Activated CD4-positive, alpha-beta T cell treated with anti-CD3 and anti-CD28 coated beads for 1 hour (primary cell): ENCODE measurements at places on chromosomes 3 and 15.

DNA sequence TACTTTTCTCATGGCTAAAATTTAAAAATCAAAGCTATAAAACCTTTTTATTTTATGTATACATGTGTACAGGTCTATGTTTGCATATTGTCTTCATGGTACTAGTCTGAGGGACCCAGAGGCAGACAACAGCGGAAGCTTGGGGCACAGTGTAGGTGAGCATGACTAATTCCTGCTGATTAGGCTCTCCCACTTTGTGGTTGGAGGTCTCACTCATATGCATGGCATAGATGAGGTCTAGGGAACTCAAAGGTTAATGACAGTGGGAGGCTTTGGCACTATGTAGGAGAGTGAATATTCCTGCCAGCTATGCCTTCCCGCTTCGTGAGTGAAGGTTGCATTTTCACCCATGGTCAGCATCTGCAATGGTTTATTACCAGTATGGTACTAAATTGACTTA, 47.5 kb upstream of the AADACL2 start:
- DNase-seq = no peak

DNA sequence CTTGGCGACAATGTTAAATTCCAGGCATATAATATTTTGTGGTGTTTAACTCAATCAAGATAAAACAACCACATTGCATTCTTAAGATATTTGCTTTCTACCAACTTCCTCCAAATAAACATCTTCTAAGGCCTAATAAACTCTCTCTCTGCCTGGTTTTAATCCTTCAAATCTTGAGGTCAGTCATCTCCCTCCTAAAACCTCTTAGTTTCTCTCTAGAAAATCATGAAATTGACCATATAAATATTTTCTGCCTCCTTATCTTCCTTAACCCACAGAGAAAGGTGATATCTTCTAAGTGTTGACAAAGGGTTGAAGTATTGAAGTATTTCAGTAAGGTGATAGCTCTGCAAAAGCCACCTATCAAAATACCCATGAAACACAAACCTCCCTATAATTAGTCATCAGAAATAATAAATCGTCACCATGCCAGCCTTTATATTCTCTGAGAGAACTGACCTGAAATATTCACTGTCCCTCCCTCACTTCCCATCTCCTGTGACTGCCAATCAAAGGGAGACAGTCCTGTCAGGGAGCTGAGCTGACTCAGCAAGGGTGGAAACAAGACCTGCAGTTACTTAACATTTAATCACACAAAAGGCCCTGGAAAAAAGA, 1261.1 kb downstream of the ROBO1 start:
- no peak for DNase-seq

- DNase-seq = no peak
Measured at GRCh38 chr3:109927726-109928125, 590.4 kb upstream of the DPPA4 start.

- no peak for DNase-seq
Measured at GRCh38 chr15:42038401-42038800, 17.6 kb upstream of the PLA2G4E start.

GRCh38 chr3:41199866-41200668, 762 bp downstream of the CTNNB1 start:
- peak; percentile 15 for DNase-seq

DNA sequence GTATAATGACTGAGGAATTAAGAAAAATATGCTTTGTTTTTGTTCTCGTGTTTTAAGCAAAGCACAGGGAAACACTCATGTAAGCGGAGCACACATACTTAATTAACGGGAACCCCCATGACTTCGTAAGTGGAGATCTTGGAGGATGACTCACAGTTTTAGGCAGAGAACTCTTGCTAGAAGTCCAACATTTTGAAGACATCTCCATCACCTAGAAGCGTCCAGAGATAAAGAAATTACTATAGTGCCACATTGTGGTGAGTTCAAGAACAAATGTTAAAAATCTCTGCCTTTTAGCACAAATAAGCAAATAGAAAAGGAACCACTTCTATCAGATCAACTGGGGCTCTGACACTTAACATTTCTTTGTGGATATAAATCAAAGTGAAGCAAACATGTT, 194.1 kb upstream of the ARHGEF26 start:
- DNase-seq = no peak

- DNase-seq = no peak
Measured at GRCh38 chr3:86951322-86951721, 39.6 kb downstream of the VGLL3 start.

GRCh38 chr3:65348398-65348995, 660.7 kb upstream of the ADAMTS9 start:
- no peak for DNase-seq

DNA sequence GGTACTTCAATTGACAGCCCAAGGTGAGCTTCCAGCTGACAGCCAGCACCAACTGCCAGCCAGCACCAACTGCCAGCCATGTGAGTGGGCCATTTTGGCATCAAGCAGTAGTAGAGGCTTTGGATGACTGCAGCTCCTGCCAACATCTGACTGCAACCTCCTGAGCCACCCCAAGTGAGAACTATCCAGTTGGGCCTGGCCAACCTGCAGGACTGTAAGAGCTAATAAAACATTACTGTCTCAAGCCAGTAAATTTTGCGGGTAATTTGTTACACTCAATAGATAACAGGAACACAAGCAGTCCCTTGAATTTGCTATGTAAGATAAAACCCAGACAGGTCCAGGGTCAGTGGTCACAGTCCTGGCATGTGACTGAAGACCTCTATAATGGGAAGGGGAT, 29.7 kb downstream of the EPHB1 start:
- no peak for DNase-seq

GRCh38 chr3:170869645-170870593, at the start of gene RPL22L1:
Gene RPL22L1, minus strand, starts transcription at chr3:170870195. Its CDS starts 28 bp downstream, at chr3:170870167.
- peak; percentile 87 for DNase-seq

DNA sequence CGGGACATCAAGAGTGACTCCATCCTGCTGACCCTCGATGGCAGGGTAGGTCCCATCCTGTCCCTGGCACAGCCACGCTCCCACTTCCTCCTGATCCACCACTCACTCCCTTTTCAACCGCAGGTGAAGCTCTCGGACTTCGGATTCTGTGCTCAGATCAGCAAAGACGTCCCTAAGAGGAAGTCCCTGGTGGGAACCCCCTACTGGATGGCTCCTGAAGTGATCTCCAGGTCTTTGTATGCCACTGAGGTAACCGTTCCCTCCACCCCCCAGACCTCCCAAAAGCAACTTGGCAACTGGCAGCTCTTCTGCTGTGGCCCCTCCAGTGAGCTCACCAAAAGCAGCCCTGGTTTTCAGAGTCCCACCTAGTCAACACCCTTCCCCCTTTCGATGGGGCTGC, 9.4 kb downstream of the ANKRD63 start:
- DNase-seq = no peak

DNA sequence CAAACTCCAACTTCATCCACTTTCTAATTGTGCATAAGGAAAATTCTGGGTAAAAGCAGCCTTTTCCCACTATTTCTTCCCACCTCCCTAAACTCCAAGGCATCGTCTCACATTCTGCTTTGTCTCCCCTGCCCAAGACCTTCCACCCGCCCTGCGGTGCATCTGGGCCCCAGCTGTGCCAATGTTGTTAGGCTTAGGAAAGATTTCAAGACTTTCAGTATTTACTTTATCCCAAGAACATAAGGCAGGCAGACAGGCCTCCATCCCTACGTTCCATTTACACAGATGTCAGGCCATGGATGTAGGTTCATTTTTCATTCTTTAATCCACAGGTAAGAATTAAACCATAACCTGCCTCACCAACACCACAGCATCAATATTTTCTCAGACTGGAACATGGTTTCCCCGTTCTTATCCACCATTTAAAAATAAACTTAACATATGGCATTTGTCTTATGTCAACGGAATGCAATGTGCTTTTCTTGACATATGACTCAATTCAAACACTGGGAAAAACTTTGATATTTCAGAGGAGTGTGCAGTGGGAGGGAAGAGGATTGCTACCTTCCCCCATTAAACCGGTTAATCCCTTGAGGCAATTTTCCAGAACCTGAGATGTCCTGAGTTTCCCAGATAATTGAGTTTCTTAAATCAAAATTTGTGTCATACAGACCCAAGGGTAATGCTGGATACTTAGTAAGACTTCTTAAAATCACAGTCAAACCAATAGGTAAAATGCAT, 238.0 kb upstream of the LRIG1 start:
- DNase-seq = no peak

DNA sequence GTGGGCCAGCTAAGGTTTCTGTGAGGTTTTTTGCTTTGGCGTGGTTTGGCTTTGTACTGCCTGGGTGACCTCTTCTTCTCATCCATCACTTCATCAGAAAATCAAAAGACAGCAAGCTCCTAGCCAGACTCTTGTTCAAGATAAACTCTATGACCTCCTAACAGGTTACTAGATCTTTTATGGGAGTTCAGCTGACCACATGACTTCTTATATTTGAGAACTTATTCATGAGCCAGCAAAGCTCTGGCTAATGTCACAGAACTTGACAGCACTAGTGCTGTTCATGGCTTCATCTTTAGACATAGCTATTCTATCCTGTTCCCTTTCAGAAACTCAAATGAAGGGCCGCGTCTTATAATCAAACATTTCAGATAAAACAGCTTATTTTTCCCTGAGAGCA, 527.1 kb upstream of the GOLIM4 start:
- DNase-seq = no peak

DNA sequence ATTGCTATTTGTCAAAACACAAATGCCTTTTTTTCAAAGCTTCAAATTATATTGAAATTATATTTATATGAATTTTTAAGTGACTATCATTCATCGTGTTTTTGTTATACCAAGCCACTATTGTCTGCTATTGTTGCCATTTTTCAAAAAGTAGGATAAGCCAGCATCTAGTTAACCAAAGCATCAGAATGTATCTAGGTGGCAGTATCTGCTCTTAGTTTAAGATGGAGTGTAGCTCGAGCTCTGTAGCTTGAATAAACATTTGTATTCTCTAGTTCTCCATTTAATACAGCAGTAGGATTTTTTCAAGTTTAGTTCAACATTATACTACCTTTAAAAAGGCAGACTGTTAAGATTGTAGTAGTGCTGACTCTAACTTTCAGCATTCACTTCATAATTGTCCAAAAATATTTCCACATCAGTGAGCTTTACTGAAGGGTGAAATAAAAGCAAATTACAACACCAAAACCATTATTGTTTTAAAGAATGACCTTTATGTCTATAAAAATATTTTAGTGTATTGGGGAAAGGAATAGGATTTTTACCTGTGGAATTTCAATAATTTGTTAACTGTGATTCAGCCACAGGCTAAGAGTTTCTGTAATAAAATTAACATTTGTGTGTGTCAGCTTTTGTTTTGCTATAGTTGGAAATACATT, 19.6 kb upstream of the C15orf61 start:
- DNase-seq = no peak

GRCh38 chr3:189947948-189948723, 172.6 kb downstream of the P3H2 start:
- no peak for DNase-seq

- no peak for DNase-seq
Measured at GRCh38 chr15:89495638-89496145, 691 bp downstream of the RHCG start.

GRCh38 chr3:51717446-51717845, 10.6 kb downstream of the GRM2 start:
- DNase-seq = no peak

DNA sequence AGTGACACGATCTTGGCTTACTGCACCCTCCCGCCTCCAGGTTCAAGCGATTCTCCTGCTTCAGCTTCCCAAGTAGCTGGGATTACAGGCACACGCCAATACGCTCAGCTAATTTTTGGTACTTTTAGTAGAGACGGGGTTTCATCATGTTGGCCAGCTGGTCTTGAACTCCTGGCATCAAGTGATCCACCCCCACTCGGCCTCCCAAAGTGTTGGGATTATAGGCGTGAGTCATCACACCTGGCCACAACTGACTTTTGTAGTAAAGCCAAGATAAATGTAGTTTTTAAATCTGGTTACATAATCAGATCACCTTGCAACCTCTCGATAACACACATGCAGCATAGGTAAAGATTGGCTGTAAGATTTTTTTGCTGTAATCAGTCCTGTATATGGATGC, 657.5 kb upstream of the DPPA4 start:
- no peak for DNase-seq

- no peak for DNase-seq
Measured at GRCh38 chr3:157794771-157795170, 291.6 kb upstream of the VEPH1 start.

DNA sequence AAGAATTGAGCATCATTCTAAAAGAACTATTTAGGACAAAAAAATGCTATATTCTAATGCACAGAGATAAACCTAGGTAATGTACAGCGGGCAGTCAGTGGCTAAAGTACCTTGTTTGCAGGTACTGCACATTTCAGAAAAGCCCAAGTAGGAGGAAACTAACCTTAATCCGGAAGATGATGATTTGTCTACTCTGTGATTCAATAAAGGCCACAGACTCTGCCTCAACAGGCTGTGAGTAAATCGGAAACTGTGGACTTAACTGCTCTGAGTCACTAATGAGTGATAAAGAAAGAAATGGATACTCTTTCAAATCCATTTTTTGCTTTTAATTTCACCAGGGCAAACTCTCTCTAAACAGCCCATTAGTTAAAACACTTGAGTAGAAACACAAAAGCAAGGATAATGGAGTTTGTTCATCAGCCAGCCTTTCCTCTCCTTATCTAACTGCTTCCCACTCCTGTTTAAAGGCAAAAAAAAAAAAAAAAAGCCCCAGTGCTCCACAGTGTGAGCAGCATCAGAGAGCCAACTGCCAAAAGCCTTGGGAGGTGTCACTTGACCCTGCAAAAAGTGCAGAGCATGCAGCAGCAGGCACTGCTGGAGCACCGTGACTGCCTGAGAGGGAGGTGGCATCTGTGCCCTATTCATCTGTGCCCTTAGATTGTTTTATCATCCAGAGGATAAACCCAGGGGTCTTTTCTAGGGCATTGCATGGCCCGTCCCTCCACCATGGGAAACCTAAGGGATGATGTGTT, 187.7 kb downstream of the SATB1 start:
- DNase-seq = no peak

- no peak for DNase-seq
Measured at GRCh38 chr15:100125401-100126191, 216.2 kb downstream of the ADAMTS17 start.

GRCh38 chr3:169954142-169954756, 12.4 kb upstream of the SEC62 start:
- no peak for DNase-seq

GRCh38 chr3:71859123-71859519, 74.2 kb upstream of the PROK2 start:
- no peak for DNase-seq

- DNase-seq = no peak
Measured at GRCh38 chr15:83474578-83474977, 27.4 kb downstream of the SH3GL3 start.

DNA sequence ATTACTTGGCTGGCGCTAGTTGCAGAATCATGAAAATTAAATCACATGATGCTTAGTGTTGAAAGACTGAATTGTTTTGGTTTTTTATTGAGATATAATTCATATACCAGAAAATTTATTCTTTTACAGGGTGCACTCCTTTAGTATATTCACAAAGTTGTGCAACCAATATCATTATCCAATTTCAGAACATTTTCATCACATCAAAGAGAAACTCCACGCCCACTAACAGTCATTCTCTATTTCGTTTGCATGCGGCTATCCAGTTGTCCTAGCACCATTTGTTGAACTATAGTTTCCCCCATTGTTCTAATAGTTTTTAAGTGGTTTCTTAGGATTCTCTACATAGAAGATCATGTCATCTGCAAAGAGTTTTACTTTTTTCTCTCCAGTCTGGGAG, 3.7 kb downstream of the EHD4 start:
- DNase-seq = no peak

- no peak for DNase-seq
Measured at GRCh38 chr3:72523429-72524151, 324.7 kb downstream of the SHQ1 start.
